ENCODE measurements at places on chromosomes 16 and 17.

DNA sequence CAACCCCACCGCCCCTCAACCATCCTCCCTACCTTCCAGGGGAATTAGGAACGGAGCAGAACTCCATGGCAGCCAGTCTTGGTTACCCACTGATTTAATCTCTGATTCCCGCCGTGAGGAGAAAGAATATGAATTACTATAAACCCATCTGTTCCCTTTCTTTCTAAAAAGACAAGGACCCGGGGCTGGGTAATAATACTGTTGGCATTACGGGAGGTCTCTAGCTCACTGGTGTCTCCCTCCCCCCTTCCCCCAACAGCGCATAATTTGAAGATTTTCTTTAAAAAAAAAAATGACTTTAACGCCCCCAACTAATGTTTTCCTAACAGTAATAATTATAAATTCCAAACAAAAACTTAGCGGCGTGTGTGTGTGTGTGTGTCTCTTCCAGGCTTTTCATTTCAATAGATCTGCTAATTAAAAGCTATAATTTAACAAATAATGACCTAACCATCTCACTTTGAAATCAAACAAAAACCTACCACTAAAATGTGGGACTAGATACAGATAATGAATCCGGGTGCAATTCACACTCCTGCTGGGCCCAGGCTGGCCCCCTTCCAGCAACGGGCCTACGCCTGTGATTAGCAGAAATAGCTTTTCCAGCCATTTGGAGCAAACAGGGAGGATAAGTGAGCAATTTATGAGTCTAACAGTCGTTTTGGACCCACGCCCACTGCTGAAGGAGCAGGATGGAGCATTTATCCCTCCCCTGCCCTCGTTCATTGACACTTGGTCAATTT lies 18.2 kb upstream of the BHLHA9 start:
- no peak for DNase-seq

DNA sequence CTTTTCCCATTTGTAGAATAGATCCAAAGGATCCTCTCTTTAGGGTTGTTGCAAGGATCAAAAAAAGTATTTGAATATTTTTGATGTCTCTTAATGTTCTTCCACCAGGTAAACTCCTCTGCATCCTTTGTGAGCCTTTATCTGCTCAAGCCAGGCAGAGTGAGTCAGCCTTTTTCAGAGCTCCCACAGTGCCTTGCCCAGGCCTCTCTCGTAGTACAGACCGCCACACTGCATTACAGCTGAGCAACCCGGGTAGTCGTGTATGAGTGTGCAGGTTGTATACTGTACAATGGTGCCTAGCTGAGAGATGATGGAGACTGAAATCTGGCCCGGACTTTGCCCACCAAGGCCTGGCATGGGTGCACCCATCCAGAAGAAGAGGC lies 20.9 kb downstream of the RHBDL3 start:
- no peak for DNase-seq

- no peak for DNase-seq
Observed at GRCh38 chr17:42798011-42798382, 507 bp downstream of the COA3 start.

GRCh38 chr16:67268136-67268579 lies 11.2 kb upstream of the PLEKHG4 start:
- peak; percentile 95 for DNase-seq

- no peak for DNase-seq
Observed at GRCh38 chr17:63150490-63150889, 184.5 kb downstream of the TANC2 start.

DNA sequence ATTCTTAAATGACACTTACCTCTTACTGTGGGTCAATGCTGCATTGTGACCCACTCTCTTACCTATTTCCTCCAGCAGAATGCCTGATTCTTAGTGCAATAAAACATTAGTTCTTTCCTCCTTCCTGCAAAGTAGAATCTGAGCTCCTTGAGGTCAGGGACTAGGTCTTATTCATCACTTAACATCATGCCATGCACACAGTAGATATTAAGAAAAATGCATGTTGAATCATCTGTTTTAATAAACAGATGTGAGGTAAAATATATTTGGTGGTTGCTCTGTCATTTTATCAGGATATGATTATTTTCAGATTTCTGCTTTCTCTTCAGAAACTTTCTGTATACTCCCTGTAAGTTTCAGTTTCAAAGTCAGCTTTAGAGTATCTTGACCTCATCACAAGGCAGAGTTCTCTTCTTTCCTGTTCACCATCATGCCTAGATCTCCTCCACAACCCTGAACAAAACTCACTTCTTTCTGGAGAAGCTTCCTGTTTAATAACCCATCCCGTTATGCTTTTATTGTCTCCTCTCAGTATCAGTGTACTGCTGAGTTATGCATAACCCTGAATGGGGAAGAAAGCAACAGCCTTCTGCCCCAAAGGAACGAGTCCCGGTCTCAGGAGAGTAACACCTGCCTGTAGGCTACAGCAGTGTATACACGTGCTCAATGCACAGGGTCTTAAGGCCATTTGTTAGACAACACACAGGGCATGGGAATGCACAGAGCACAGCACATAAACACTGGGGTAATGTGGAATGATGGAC lies 30.3 kb upstream of the SUPT4H1 start:
- DNase-seq, result no peak

Data from EL (cell line).